ENCODE measurements at places on chromosomes 1 and 21. TPM values are rescaled to one million over a fixed set of nuclear protein-coding genes. Genes with fewer than 3 reads are reported as not detected.

DNA sequence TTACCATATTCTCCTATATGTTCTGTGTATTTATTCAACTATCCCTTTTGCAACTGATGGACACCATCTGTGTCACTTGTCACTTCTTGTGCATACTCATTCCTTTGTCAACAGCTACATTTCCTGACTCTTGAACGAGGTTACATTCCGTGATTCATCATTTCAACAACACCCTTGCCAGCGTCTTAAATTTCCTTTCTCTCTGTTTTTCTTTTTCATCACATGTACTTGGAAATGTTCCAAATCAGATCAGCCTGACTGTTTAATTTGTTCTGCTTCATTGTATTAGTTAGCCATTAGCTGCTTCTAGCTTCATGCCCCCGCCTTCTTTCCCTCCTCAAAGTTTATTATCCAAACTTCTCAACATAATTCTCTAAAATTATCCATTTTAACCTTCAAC, 173.0 kb downstream of the ADGRL4 start:
- no peak for DNase-seq

The HPCAL4 gene
- total RNA-seq, result 0.49 TPM

The FCRL1 gene
- total RNA-seq, result 0.49 TPM

- no peak for DNase-seq
These were observed 12.6 kb upstream of the RCSD1 start for GRCh38 chr1:167617153-167618147.

GRCh38 chr1:177307771-177308170, 137.0 kb downstream of the BRINP2 start:
- no peak for DNase-seq

- DNase-seq, result no peak
These were observed 91.1 kb downstream of the USP25 start for GRCh38 chr21:15820852-15821379.

GRCh38 chr1:198696211-198696610, 57.4 kb downstream of the PTPRC start:
- no peak for DNase-seq

Data from vagina (tissue), 2 donors.